Activated naive CD8-positive, alpha-beta T cell treated with anti-CD3 and anti-CD28 coated beads, Interleukin-2, amount 10 ng/mL, durations not matched to agents 7 days and 5 days (primary cell): ENCODE measurements at places on chromosomes 3 and 15. TPM values are rescaled to one million over a fixed set of nuclear protein-coding genes. Genes with fewer than 3 reads are reported as not detected.

The EPHA3 gene
- not detected for total RNA-seq

The CA12 gene
- not detected for total RNA-seq

The P2RY1 gene
- 0.25 TPM for total RNA-seq

DNA sequence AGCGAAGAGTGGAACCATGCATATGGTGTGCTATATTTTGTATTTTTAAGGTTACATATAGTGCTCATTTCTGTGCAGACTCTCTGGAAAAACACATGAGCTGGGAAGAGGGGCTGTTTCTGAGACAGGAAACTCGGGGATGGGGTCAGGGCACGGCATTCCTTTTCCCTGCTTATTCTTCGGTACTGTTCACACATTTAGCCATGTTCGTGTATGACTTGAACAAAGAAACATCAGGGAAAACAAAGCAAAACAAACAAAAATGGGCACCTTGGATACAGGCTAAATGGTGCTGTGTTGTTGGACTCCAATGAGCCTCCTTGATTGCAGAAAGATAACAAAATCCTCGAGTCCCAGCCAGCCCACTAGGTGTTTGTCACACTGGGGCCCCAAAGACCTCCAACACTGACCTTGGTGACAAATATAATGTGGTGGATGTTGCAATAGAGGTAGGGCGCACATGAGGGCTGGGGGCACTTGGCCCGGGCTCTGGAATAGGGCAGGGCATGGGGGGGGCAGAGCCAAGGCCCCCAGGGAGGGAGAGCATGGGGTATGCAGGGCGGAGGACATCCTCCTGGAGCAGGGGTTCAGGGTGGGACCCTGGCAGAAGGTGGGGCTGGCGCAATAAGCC is 19.3 kb downstream of the DNASE1L3 start:
- DNase-seq, result no peak

The TNNC1 gene
- total RNA-seq, result 3.2 TPM

DNA sequence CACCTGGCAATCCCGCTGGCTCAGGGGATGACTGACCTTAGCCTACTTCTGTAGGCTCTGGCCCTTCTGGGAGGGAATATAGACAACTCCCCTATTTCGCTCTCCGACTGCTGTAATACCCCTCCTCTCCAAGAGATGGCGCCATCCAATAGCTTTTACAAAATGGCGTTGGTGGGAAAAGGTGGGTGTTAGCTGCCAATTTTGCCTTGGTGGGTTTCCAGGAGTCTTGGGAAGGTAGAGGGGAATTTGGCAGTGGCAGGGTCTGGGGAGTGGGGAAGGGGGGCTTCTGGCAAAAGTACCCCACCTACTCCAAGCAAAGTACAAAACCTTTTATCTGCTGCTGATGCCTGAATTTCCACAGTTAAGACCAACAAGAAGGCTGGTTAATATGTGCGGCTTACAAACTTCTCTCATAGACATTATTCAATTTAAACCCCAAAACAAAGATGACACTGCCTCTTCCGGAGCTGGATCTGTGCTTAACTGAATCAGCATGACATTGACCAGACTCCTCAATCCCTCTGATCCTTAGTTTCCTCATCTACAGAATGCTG is 62.1 kb downstream of the RASGRF1 start:
- no peak for DNase-seq

DNA sequence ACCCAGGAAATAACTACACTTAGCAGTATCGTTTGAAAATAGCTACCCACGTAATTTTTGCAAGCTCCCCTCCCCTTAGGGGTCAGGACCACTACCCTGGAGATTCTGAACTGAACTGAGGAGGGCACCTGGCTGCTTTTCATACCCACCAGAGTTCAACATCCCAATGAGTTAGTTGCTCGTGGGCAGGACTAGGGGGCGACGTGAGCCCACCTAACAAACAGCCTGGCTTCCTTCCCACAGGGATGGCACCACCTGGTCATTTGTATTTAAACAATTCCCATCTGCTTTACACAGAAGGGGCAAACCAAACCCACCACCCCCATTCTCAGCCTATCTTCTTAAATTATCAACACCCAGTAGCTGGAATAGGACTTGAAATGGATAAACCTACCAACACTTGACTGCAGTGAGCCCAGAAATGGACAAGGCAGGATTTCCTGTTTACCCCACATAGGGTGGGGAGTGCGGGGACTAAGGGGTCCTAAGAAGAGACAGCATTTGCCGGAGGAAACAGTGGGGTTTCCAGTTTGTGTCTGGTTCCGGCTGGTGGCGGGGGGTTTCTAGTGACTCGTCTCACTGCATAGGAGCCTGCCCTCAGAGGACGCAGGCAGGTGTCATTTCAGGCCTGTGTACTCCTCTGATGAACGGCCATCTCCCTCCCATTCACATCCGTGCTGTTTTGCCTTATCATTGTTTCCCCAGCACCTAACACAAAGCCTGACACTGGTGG is 11.6 kb upstream of the VGLL4 start:
- no peak for DNase-seq

GRCh38 chr3:105862217-105862616 is 6.6 kb downstream of the CBLB start:
- DNase-seq, result no peak

The TMEM207 gene
- total RNA-seq, result not detected

The RNF123 gene
- total RNA-seq, result 56.5 TPM

The REC114 gene
- not detected for total RNA-seq

The CILP gene
- total RNA-seq, result 0.17 TPM

The PLD1 gene
- total RNA-seq, result 1.7 TPM

DNA sequence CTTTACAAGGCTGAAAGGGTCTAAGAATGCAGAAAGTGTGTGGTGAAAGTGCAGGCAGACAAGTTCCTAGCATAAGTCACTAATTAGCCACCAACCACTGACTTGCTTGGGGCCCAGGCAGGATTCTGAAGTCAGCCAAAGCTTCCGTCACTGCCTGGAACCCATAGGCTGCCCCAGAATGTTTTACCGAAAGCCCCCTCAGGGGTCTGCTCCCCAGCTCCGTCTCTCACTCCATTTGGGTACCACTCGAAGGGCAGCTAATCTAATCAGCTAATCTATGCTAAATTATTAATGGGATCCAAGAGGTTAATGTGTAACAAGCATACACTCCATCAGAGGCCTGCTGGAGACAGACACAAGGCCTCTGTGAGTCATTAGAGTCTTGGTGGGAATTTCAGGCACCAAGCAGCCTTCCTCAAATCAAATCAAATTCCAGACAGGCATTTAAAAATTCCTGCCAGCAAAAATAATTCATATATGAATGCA is 13.2 kb downstream of the ADAMTS9 start:
- DNase-seq, result no peak

The ALDH1L1 gene
- not detected for total RNA-seq

DNA sequence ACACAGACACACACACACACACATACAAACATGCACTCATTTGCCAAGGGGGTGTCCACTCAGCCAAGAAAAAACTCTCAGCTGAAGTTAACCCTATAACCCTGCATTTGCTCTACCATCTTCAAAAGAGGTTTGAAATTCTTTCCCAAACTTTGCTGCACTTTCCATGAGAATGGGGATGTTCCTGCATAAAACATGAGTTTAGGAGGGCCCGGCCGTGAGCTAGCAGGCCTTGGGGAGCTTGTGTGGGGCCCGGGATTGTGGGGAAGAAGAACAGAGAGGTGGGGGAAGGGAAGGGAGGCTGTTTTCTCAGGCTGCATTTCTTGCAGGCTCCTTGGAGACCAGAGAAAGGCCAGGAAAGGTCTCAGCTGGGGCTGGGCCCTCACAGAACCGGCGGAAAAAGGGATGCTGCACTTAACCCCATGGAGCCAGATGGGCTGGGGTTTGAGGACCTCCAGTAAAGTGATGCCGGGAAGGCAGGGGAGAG is 40.8 kb downstream of the SEMA5B start:
- DNase-seq, result no peak

The TRANK1 gene
- 102 TPM for total RNA-seq

GRCh38 chr3:110419601-110420000 is 652.0 kb upstream of the NECTIN3 start:
- no peak for DNase-seq

- no peak for DNase-seq
These were observed 127.4 kb downstream of the ATP10A start for GRCh38 chr15:25735550-25736384.

DNA sequence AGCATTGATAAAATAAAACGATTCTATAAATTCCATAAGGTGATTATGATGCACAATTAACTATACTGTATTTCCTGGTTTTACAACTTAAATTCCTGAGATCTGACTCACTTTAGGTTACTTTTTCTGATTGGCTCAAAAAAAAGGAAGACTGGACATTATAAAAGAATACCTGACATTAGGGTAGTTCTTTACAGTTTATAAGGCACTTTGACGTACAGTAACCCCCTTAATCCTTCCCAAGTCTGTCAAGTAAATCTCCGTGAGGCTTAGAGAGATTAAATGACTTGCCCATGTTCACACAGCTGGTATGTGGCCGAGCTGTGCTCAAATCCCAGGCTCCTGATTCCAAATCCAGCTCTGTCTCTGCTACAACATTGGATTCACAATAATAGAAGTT is 1.0 kb upstream of the SLTM start:
- no peak for DNase-seq

- DNase-seq, result no peak
These were observed 612 bp downstream of the UBA5 start for GRCh38 chr3:132660811-132661070.

The CLDN18 gene
- not detected for total RNA-seq

- DNase-seq, result no peak
These were observed 358.4 kb upstream of the PROK2 start for GRCh38 chr3:72143322-72143721.

The GABPB1 gene
- total RNA-seq, result 23.9 TPM

The GABRR3 gene
- total RNA-seq, result not detected

GRCh38 chr3:17195192-17195611 is 310.4 kb downstream of the PLCL2 start:
- no peak for DNase-seq

The CASR gene
- not detected for total RNA-seq

The NUP210 gene
- 170 TPM for total RNA-seq

- no peak for DNase-seq
These were observed 12.4 kb upstream of the ZNF770 start for GRCh38 chr15:35000511-35000910.

DNA sequence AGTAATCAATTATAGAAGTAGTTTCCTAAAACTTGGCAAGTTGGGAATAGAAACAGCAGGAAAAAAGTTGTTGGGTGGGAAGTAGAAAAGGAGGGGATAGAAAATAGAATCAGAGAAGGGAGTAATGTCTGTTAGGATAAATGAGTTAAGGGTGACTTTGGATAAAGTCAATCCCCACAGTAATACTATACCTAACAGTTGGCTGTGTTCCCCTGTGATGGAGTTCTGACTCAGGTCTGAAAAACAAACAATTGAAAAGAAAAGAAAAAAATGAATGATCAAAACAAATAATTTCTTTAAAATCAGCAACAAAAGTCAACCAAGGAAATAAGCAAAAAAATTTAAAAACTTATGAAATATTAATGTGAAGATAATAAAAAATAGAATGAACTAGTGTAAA is 50.3 kb downstream of the EMC4 start:
- no peak for DNase-seq

- no peak for DNase-seq
These were observed 15.2 kb downstream of the ST3GAL6 start for GRCh38 chr3:98778383-98778782.

DNA sequence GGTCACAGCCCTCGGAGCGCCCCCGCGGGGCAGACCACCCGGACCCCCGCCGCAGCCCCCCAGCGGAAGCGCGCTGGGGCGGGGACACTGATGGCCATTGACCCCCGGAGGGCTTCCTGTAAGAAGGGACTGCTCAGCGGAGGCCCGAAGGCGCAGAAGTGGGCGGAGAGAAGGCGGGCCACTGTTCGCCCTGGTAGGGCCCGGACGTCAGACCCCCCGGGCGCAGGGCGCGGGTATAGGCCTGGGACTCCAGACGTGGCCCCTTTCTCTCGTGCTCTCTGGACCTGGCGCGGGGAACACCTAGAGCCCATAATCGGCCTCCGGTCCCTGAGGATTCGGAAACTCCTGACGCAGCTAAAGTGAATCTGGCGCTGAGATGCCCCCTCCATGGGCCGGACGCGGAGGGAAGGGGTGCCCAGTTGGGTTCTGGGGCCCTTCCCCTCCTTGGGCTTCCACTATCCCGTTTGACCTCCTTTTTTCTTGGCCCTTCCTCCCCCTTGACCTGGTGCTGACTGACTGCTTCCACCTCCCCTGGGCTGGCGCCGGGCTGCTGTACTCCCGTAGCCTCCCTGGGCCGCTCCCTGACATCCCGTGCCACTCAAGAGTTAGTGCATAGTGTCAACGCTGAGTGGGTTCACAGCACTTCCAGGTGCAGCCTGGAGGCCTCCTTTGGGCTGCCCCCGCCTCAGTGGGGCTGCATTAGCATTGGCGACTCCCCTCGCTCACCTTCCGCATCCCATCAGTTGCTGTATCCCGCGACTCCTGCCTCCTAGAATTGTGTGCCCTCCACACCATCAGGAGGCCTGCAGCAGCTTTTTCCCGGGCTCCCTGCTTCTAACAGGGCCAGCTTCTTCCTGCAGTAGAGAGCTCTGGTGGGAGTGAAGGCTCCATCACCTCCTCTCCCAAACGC is 694 bp downstream of the ABTB1 start:
- peak; percentile 34 for DNase-seq

GRCh38 chr3:161913786-161914389 is 417.3 kb downstream of the OTOL1 start:
- no peak for DNase-seq

- DNase-seq, result no peak
These were observed 227.2 kb upstream of the GPR149 start for GRCh38 chr3:154657218-154657617.

The CCR4 gene
- total RNA-seq, result 17.5 TPM

The ELL3 gene
- total RNA-seq, result 4.9 TPM

The LRRIQ4 gene
- 0.22 TPM for total RNA-seq

The GP9 gene
- total RNA-seq, result not detected

- DNase-seq, result no peak
These were observed 3.5 kb downstream of the MECOM start for GRCh38 chr3:169659820-169660674.

GRCh38 chr3:194286375-194287146 is 64.6 kb downstream of the CPN2 start:
- DNase-seq, result no peak

DNA sequence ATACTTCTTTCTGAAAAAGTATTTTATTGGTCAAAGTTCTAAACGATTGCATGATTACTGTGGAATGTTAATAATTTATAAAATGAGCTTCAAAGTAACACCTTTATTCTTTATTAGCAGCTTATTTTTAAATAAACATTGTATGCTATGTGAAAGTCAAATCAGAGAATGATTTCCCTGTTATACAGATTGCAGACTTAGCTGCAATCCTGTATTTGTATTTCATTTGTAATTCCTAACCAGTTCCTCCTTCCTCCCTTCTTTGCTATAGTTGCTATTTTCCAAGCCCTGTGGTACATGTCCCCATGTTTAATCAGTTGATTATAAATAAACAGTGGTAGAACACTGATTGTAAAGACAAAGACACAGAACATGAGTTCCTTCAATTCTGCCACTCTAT is 42.4 kb upstream of the C15orf39 start:
- no peak for DNase-seq

DNA sequence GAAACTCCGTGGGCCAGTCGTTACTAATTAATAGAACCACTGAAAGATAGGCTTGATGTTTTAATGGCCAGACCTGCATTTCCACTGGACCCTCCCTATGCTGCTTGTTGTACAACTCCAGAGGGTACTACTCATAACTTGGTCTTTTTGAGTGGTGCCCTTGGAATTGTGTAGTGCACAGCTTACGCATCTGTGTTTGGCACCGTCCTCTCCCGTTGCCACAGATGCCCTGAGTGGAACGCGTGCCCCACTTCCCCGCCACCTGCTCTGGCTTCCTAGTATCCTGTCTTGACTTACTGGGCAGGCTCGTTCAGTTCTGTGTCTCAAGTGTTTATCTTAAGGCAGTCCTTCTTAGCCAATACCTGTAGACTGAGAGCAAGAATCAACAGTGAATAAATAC is 78.7 kb downstream of the USP13 start:
- no peak for DNase-seq
